ENCODE measurements at places on chromosomes 2 and 18.

GRCh38 chr2:238747557-238747956 is 100.3 kb upstream of the TWIST2 start:
- no peaks in the 10 kb centered on the region for H3K4me1 ChIP-seq
- H3K36me3 ChIP-seq = no peaks in the 10 kb centered on the region
- H3K4me3 ChIP-seq = no peak overlapping the region

DNA sequence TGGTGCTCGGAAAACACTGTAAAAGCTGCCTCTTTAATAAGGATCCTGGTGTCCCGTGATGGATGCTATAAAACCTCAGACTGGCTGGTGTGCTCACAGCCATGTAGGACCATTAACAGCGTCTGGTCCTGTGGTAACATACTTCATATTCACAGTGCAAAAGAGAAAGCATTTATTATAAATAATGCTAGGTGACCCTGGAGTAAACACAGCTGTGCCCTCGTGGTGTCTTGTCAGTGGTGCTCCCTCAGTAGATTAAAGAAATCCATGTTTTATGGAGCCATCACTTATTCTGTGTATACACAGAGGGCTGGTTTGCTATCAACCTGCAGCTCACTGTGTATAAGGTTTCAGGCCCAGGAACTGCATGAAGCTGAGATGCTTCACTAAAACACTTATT is 106.9 kb downstream of the CDK15 start:
- H3K36me3 ChIP-seq = no peaks in the 10 kb centered on the region
- DNase-seq = no peak
- peaks cover 16% of the 10 kb centered on the region for H3K27me3 ChIP-seq
- H3K4me1 ChIP-seq = no peaks in the 10 kb centered on the region
- no peak overlapping the region for H3K4me3 ChIP-seq
- H3K27ac ChIP-seq = no peak overlapping the region

- H3K4me3 ChIP-seq = no peak overlapping the region
- no peak overlapping the region for H3K27ac ChIP-seq
- peaks cover 35% of the 10 kb centered on the region for H3K27me3 ChIP-seq
- no peak for DNase-seq
- no peaks in the 10 kb centered on the region for H3K4me1 ChIP-seq
Measured at GRCh38 chr2:75559680-75560021, 1.1 kb downstream of the EVA1A start.

DNA sequence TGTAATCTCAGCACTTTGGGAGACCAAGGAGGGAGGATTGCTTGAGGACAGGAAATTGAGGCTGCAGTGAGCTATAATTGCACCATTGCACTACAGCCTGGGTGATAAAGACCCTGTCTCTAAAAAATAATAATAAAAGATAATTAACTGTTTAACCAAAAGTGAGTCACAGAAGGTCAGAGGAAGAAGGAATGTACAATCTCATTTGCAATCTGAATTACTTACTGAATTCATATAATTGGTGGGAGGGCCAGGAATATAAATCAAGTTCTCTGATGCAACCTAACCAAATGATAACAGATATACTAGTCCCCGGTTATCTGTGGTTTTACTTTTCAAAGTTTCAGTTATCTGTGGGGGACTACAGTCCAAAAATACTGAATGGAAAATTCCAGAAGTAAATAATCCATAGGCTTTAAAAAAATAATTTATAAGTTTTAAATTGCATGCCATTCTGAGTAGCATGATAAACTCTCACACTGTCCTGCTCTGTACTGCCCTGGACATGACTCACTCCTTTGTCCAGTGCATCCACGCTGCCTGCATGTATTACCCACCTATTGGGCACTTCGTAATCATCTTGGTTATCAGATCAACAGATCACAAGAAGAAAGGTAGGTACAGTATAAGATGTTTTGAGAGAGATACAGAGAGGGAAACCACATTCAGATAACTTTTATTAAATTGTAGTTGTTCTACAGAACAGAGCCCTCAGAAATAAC is 12.8 kb upstream of the MATN3 start:
- H3K4me3 ChIP-seq = no peak overlapping the region
- no peaks in the 10 kb centered on the region for H3K27me3 ChIP-seq
- peaks cover 8% of the 10 kb centered on the region for H3K4me1 ChIP-seq
- DNase-seq = no peak
- H3K27ac ChIP-seq = no peak overlapping the region

DNA sequence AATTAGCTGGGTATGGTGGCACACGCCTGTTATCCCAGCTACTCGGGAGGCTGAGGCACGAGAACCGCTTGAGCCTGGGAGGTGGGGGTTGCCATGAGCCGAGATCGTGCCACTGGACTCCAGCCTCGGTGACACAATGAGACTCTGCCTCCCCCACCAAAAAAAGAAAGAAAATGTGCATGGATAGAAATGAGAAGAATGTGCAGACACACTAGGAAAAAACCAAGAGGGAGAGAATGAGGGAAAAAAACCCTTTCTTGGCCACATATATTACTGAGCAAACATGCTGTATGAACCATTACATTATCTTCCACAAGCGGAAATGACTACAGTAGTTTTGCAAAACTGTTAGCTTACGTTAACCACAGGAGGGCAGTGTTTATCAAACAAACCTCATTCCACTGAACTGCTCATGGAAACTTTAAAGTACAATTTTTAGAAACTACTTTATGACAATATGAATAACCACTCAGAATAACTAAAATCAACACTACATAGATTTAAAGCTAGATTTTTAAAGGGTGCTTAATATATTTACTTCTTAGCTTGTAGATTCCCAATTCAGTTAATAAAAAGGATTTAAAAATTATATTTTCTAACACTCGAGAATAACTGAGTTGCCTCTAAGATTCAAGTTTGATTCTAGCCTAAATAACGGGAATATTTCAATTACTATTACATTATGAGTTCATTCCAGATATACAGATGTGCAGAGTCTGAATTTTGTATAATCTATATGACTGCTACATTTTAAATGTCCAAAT is 26.4 kb downstream of the ASXL2 start:
- no peaks in the 10 kb centered on the region for H3K27me3 ChIP-seq
- DNase-seq = peak; percentile 70
- peak overlapping the region; percentile 21 for H3K4me3 ChIP-seq
- peak overlapping the region; percentile 98 for H3K27ac ChIP-seq
- H3K36me3 ChIP-seq = peaks cover 6% of the 10 kb centered on the region
- H3K4me1 ChIP-seq = peaks cover 17% of the 10 kb centered on the region

DNA sequence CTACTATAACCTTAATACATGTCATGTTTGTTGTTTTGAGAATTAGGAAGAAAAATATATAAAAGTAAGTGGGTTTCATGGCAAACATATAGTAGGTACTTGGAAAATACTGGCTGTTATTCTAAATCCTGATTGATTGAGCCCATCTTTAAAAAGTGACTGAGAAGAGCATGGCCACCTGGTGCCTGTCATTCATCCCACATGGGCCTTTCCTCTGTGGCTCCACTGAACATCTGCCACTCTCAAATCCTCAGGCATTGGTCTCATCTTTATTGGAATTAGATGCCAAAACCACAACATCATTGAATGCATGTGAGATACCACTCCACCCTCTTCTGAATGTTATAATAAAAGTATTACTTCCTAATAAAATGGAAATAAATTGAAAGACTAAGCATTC is 101.6 kb upstream of the TTN start:
- H3K4me1 ChIP-seq = no peaks in the 10 kb centered on the region
- no peaks in the 10 kb centered on the region for H3K36me3 ChIP-seq
- H3K27me3 ChIP-seq = no peaks in the 10 kb centered on the region
- H3K27ac ChIP-seq = no peak overlapping the region

- H3K4me1 ChIP-seq = peaks cover 6% of the 10 kb centered on the region
- DNase-seq = no peak
- H3K4me3 ChIP-seq = no peak overlapping the region
- no peaks in the 10 kb centered on the region for H3K27me3 ChIP-seq
- H3K36me3 ChIP-seq = no peaks in the 10 kb centered on the region
Measured at GRCh38 chr2:113112441-113112840, 15.0 kb upstream of the IL1RN start.

- H3K27ac ChIP-seq = no peak overlapping the region
- H3K4me1 ChIP-seq = no peaks in the 10 kb centered on the region
- H3K4me3 ChIP-seq = no peak overlapping the region
- DNase-seq = no peak
- H3K27me3 ChIP-seq = no peaks in the 10 kb centered on the region
Measured at GRCh38 chr18:77487951-77488740, 238.5 kb downstream of the GALR1 start.

DNA sequence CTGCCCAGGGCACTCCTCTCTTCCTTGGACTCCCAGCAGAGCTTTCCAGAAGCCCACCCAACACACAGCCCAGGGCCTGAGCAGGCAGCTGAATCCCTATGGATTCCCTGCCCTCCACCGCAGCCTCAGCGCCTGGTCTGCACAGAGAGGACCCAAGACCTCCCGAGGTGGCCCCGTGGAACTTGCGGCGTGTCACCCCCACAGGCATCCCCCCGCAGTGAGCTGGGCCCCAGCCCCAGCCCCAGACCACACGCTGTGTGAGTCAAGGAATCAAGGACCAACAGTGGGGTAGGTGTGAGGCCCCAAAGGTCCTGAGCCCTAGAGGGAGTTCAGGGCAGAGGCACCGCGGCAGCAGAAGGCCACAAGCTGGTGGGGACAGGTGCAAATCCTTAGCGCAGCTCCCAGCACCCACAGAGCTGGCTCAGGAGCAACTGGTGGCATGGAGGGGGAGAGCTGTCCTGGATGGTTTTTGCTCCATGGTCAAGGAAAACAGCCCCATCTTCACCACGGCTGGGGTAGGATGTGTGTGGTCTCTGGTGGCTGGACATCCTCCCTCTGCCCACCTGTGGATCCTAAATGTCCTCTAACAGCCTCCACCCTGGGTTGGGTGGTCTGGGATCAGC is 8.5 kb downstream of the HS6ST1 start:
- no peak for DNase-seq
- no peaks in the 10 kb centered on the region for H3K27me3 ChIP-seq
- H3K36me3 ChIP-seq = no peaks in the 10 kb centered on the region
- H3K27ac ChIP-seq = no peak overlapping the region
- no peak overlapping the region for H3K4me3 ChIP-seq

GRCh38 chr2:98161186-98161585 is 74.2 kb downstream of the VWA3B start:
- no peak for DNase-seq
- H3K4me1 ChIP-seq = no peaks in the 10 kb centered on the region
- H3K27me3 ChIP-seq = peaks cover 35% of the 10 kb centered on the region
- no peak overlapping the region for H3K4me3 ChIP-seq
- no peak overlapping the region for H3K27ac ChIP-seq

DNA sequence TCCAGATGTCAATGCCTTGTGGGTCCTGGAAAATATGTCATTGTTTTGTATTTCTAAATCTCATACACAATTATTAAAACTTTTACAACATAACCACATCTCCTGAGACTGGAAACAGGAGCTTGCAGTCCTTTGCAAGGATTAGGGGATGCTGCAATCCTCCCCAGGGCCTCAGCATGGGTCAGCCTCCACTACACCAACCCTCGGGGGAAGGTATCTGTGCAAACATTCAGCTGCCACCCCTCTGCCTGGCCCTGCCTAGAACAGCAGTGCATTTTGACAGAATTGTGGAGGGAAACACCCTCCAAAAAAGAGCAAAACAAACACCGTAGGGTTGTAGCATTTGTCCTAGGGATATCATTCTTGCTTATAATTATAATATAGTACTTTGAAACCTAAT is 4.2 kb upstream of the UPP2 start:
- H3K4me3 ChIP-seq = no peak overlapping the region
- no peaks in the 10 kb centered on the region for H3K36me3 ChIP-seq

GRCh38 chr2:175599966-175600831 is 401.9 kb downstream of the LNPK start:
- no peak overlapping the region for H3K27ac ChIP-seq
- no peaks in the 10 kb centered on the region for H3K36me3 ChIP-seq
- no peak overlapping the region for H3K4me3 ChIP-seq
- no peak for DNase-seq

DNA sequence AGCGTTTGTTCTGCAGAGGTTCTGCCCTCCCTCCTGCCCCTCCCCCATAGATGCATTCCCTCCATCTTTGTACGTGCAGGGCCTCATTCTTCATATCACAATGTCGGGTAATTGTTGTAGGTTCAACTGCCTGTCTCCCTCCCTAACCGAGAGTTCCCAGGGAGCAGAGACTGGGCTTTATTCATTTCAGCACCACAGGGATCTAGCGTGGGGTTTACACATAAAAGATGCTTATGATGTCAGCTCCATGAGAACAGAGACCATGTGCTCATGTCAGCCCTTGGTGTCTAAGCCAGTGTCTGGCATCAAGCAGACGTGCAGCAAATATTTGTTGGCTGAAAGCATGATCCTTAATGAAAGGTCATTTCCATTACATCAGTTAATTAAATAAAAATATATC is 298.9 kb upstream of the TRIB2 start:
- no peaks in the 10 kb centered on the region for H3K27me3 ChIP-seq
- peaks cover 5% of the 10 kb centered on the region for H3K36me3 ChIP-seq
- H3K27ac ChIP-seq = no peak overlapping the region
- no peak for DNase-seq

DNA sequence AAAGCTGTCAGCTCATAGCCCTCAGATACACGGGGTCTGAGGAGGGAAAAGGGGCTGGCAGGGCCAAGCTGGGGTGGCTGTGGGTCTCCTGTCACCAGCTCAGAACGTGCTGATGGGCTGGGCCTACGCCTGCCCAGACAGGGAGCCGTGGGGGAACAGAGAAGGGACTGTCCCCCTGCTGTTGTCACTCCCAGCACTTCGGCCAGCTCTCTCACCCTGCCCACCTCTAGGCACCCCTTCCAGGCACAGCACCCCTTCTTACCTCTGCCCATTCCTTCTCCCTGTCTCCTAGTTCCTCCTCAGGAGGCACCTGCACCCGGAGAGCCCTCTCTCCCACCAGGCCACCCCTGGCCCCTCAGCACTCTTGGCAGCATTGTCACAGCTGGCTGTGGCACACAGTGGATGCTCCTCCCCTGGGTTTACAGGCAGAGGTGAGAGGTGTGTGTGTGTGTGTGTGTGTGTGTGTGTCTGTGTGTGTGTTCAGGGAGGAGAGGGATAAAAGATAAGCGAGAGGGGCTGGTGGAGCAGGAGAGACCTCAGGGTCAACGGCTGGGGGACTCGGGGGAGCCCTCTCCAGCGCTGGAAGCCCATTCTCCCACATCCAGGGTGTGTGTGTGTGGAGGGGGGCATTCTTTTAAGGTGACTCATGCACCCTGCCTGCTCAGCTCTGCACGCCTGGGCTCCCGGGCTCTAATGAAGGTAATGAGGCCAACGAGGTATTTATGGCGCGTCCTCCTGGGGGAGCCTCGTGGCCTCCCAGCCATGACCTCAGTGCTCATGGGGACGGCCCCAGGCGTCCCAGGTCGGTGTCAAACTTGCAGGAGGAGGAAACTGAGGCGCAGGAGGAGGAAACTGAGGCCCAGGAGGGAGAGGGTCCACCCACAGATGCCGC is 66.1 kb upstream of the SMAD7 start:
- H3K4me1 ChIP-seq = peaks cover 6% of the 10 kb centered on the region
- peak; percentile 37 for DNase-seq
- H3K27ac ChIP-seq = no peak overlapping the region
- H3K27me3 ChIP-seq = no peaks in the 10 kb centered on the region

Measured in K562 (cell line).